DMS79 (cell line): ENCODE measurements at places on chromosomes 4 and X.
A peak's percentile ranks its signal among the peaks of the same experiment; 100 is the strongest.

GRCh38 chr4:127772769-127773671 is 9.1 kb upstream of the HSPA4L start:
- no peak for DNase-seq

GRCh38 chr4:87732033-87732765 is 67.2 kb upstream of the IBSP start:
- no peak for DNase-seq

GRCh38 chrX:39688576-39689375 is 409.0 kb downstream of the BCOR start:
- DNase-seq, result peak; percentile 5

- no peak for DNase-seq
These were observed 123.3 kb upstream of the TBL1X start for GRCh38 chrX:9341291-9342201.

DNA sequence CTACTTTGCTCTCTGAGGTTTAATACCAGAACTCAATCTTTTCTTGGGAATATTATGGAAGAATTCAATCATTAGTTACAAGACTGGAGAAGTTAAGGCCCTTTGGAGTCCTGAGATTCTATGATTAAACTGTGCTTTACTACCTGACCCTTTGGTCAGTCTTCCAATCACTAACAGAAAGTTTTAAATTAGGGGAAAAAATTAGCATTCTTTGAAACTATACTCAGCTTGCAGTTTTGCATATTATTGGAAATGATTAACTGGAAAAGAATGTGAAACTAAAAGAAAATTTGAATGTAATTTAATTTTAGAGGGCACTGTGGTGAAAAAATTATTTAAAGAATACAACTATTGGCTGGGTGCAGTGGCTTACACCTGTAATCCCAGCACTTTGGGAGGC is 18.7 kb upstream of the GPR34 start:
- no peak for DNase-seq
